M059J (cell line): ENCODE measurements at places on chromosomes 7 and 10.

DNA sequence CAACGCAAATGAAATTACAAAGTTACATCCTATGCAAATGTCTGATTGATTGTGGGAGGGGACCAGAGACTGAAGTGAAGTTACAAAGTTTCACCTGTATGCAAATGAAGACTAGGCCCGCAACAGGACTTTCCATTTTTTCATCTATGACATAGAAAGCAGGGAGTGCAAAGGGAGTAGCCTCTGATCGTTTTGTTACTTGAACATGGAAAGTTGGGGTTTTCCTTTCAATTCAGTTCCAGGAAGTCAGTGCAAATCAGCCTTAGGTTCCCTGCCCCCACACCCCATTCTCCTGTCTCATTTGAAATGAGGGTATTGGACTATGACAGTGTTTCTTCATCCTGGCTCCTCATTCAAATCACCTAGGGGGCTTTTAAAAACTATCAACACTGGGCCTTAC, 96.9 kb upstream of the HABP2 start:
- no peak for DNase-seq

- DNase-seq, result no peak
These were observed 9.5 kb downstream of the WAPL start for GRCh38 chr10:86512137-86512536.

DNA sequence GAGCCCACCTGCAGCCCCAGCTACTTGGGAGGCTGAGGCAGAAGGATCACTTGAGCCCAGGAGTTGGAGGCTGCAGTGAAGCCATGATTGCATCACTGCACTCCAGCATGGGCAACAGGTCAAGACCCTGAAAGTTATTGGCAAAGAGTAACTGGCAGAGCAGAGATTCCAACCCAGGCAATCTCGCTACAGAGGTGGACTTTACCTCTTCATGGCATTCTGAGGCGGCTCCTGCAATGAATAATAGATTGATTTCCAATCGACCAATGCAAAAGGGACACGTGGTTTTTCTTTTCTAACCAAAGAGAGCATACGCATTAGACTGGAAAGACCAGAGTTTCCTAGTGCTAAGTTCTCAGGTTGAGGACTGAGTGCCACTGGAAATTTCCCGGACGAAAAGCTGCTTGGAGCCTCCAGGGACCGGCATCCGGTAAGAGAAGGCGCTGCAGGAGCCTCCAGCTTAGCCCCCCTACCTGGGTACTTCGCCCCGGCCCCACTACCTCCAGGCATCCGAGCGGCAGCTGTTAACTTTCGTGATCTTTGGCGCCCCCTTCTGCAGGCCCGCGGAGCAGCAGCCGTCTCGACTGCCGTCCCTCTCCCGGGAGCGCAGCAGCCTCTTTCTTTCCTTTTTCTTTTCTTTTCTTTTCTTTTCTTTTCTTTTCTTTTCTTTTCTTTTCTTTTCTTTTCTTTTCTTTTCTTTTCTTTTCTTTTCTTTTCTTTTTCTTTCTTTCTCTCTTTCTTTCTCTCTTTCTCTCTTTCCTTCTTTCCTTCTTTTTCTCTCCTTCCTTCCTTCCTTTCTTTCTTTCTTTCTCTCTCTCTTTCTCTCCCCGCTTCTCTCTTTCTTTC, 4.1 kb downstream of the MBLAC1 start:
- peak; percentile 58 for DNase-seq

DNA sequence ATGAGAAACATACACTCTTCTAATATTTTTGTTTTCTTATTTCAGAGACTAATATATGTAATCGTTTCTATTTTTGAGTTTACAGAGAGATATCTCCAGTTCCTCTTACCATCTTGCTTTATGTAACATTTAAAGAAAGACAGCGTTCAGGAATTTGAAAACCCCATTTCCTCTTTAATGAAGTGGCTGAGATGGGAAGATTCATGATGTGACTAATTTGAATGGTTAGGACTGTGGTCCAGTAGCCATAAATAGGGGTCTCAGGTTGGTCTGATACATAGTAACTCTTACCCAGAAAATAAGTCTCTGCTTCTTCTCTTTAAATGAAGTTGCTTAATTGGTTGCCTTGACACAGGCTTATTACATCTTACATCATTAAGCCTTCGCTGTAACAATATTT, 6.9 kb downstream of the KMT2E start:
- DNase-seq, result no peak

DNA sequence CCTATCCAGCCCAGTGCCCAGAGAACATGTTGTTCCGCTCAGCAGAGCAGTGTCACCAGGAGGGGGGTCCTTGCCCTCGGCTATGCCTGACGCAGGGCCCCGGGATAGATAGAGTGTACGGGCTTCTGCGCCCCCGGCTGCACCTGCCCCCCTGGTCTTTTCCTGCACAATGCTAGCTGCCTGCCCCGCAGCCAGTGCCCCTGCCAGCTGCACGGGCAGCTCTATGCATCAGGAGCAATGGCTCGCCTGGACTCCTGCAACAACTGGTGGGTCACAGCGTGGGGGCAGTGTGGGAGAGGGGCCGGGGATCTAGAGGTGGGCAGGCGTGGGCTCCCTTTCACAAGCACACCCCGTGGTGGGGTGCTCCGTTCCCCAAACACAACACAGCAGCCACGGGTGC, 31.4 kb upstream of the ZNF862 start:
- DNase-seq, result no peak

GRCh38 chr10:2992401-2993198, 74.7 kb upstream of the PFKP start:
- DNase-seq, result no peak

DNA sequence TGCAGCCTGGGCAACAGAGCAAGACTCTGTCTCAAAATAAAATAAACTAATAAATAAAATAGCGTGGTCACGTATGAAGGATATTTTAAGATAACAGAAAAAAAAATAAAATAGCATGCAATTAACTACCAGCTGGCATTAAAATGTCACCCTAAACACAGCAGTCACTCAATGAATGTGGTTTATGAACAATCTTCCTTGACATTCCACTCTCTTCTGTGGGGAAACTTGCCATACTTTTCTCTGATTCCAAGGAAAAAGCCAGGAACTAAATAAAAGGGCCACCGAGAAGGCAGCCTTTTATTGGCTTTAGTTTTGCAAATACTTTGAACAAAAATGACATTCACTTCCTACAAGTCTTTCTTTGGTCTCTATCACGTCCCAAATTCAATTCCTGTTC, 266.6 kb downstream of the PARD3 start:
- DNase-seq, result no peak

GRCh38 chr10:101601541-101601940, 13.4 kb downstream of the DPCD start:
- no peak for DNase-seq

- peak; percentile 50 for DNase-seq
These were observed 24.9 kb downstream of the MTURN start for GRCh38 chr7:30159698-30160143.

GRCh38 chr7:83824214-83824613, 175.3 kb upstream of the SEMA3E start:
- no peak for DNase-seq

DNA sequence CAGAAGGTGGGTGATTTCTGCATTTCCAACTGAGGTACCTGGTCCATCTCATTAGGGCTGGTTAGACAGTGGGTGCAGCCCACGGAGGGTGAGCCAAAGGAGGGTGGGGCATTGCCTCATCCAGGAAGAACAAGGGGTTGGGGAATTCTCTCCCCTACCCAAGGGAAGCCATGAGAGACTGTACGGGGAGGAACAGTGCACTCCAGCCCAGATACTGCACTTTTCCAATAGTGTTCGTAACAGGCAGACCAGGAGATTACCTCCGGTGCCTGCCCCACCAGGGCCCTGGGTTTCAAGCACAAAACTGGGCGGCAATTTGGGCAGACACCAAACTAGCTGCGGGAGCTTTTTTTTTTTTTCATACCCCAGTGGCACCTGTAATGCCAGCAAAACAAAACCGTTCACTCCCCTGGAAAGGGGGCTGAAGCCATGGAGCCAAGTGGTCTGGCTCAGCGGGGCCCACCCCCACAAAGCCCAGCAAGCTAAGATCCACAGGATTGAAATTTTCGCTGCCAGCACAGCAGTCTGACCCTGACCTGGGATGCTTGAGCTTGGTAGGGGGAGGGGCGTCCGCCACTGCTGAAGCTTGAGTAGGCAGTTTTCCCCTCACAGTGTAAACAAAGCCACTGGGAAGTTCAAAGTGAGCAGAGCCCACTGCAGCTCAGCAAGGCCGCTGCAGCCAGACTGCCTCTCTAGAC, 31.2 kb downstream of the ARMC10 start:
- DNase-seq, result no peak
